ENCODE measurements at places on chromosomes 4 and X.

- no peak overlapping the region for H3K4me3 ChIP-seq
- no peak overlapping the region for H3K27ac ChIP-seq
- H3K27me3 ChIP-seq, result peaks cover 6% of the 10 kb centered on the region
- no peaks in the 10 kb centered on the region for H3K36me3 ChIP-seq
These were observed 78.3 kb downstream of the SLC9A6 start for GRCh38 chrX:136063340-136064079.

DNA sequence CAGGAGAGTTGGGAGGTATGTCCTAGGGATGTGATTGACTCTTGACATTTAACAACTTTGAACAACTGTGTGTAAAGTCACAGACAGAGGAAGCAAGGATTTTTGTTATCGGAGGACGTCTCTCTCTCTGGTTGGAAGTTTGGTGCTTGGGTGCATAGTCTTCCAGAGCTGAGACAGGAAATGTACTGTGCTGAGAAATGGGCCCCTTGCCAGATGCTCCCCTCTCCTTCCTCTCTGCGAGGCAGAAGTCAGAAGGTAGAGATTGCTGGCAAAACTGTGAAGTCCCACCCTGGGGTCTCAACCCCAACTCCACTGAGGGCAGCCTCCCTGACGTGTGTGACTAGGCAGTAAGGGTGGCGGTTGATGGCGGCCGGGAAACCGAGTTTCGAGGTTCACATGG, 49.2 kb downstream of the SETD7 start:
- H3K4me3 ChIP-seq, result no peak overlapping the region
- no peaks in the 10 kb centered on the region for H3K36me3 ChIP-seq
- no peaks in the 10 kb centered on the region for H3K27me3 ChIP-seq
- no peaks in the 10 kb centered on the region for H3K4me1 ChIP-seq

GRCh38 chr4:39620551-39621313, 17.9 kb downstream of the SMIM14 start:
- H3K27ac ChIP-seq, result peak overlapping the region; percentile 98
- H3K27me3 ChIP-seq, result no peaks in the 10 kb centered on the region
- no peak for DNase-seq
- H3K4me1 ChIP-seq, result peaks cover 56% of the 10 kb centered on the region
- H3K36me3 ChIP-seq, result no peaks in the 10 kb centered on the region

DNA sequence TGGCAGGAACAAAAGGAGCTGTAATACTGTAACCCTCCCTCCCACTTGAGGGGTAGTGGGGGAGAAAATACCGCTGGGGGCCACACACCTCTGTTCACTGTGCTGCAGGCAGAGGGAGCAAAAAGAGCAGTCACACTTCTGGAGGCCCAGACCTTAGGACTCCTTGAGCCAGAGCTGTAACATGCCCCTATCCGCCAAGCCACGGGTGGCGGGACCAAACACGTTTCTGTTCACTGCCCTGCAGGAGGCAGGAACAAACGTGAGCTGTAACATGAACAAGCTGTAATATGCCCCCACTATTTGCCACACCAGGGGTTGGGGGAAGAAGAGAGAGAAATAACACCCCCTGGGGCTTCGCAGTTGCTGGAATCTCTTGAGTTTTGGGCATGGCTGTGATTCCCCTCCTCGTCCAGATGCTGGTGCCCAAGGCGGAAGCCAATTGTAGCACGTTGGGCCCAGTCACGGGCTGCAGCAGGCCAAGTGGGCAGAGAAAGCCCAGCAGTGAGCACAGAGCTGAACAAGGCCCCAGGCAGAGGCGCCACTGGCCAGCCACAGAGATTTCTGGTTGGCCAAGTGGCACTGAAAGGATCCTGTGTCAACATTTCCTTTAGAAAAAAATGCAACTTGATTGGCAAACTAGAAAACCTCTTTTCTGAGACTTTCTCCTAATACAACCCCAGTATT, 509.7 kb downstream of the INPP4B start:
- no peaks in the 10 kb centered on the region for H3K4me1 ChIP-seq
- DNase-seq, result no peak
- H3K27ac ChIP-seq, result no peak overlapping the region

- no peak overlapping the region for H3K27ac ChIP-seq
- H3K36me3 ChIP-seq, result no peaks in the 10 kb centered on the region
These were observed 490.6 kb downstream of the IL15 start for GRCh38 chr4:142126890-142127497.

- H3K4me3 ChIP-seq, result no peak overlapping the region
- no peak for DNase-seq
- H3K27me3 ChIP-seq, result no peaks in the 10 kb centered on the region
- H3K4me1 ChIP-seq, result peaks cover 2% of the 10 kb centered on the region
- no peak overlapping the region for H3K27ac ChIP-seq
These were observed 21.2 kb upstream of the TBC1D9 start for GRCh38 chr4:140777386-140777785.

GRCh38 chrX:46628460-46629371, 55.2 kb downstream of the CHST7 start:
- no peak for DNase-seq
- no peak overlapping the region for H3K27ac ChIP-seq
- no peaks in the 10 kb centered on the region for H3K4me1 ChIP-seq
- no peak overlapping the region for H3K4me3 ChIP-seq

- DNase-seq, result no peak
- no peaks in the 10 kb centered on the region for H3K27me3 ChIP-seq
- H3K27ac ChIP-seq, result no peak overlapping the region
- H3K36me3 ChIP-seq, result no peaks in the 10 kb centered on the region
- no peaks in the 10 kb centered on the region for H3K4me1 ChIP-seq
These were observed 11.4 kb downstream of the FHIP1A start for GRCh38 chr4:151420250-151420807.

DNA sequence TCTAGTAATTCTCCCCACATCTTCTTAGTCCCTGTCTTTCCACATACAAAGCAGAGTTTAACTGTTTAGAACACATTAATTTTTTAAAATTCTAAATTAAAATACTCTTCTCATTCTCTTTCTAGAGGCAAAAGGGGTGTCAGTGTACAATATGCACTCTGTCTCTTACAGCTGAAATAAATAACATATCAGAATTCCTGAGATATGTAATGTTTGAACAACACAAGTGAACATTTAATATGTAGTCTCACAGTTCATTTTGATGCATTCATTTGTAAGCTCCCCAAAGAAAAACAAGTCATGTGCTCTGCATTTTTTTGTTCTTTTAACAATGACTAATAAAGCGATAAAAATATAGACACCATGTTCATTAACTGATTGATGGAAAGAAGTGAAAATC, 19.7 kb upstream of the SULT1B1 start:
- no peaks in the 10 kb centered on the region for H3K36me3 ChIP-seq
- H3K27me3 ChIP-seq, result no peaks in the 10 kb centered on the region
- H3K27ac ChIP-seq, result no peak overlapping the region
- no peak for DNase-seq
- no peak overlapping the region for H3K4me3 ChIP-seq
- H3K4me1 ChIP-seq, result no peaks in the 10 kb centered on the region

DNA sequence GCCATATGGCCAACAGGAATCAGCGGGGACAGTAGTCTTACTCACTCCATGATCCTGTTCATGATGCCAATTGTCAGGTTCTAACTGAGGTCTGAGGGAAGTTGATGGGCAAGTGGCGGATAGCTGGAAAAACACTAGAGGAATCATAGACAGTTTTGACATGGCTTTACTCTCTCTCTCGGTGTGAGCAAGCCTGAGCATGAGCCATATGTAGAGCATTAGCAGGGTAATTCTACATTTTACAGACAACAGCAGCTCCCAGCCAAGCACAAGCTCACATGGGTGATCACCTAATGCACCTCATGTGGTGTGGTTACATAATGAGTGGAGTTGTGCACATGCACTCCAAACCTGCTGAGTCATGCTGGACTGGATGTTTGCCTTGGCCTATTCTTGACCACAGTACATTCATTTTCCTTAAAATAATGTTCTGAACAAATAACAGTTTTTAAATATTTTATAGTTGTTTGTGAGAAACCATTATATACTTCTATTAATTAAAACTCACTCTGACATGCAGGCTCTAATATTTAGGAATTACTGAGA, 429.2 kb downstream of the GPAT3 start:
- H3K27me3 ChIP-seq, result no peaks in the 10 kb centered on the region
- no peak overlapping the region for H3K4me3 ChIP-seq
- H3K36me3 ChIP-seq, result no peaks in the 10 kb centered on the region

GRCh38 chr4:53907772-53908171, 156.6 kb downstream of the CHIC2 start:
- no peak overlapping the region for H3K4me3 ChIP-seq
- H3K27ac ChIP-seq, result no peak overlapping the region
- peaks cover 3% of the 10 kb centered on the region for H3K27me3 ChIP-seq
- no peaks in the 10 kb centered on the region for H3K4me1 ChIP-seq

DNA sequence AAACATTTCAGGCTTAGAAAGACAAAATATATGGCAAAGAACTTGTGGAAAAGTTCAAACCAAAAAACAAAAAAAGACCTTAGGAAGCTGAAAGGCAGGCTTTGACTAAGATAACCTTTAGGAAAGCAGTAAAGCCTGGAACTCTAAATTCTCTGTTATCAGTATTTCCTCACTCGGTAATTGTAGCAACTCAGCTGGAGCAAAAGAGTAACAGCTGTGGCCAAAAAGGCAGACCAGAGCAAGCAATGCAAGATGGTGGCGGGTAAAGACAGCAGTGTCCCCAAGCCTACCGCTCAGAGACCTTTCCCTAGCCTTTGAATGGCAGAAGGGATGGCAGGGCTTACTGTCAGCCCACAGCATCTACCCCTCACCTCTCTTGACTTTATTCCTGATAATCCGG, 63.1 kb upstream of the KLHL13 start:
- H3K36me3 ChIP-seq, result no peaks in the 10 kb centered on the region
- H3K4me1 ChIP-seq, result no peaks in the 10 kb centered on the region
- H3K27me3 ChIP-seq, result no peaks in the 10 kb centered on the region
- DNase-seq, result no peak

GRCh38 chrX:21529771-21530170, 128.4 kb downstream of the KLHL34 start:
- H3K36me3 ChIP-seq, result no peaks in the 10 kb centered on the region
- H3K4me3 ChIP-seq, result no peak overlapping the region
- no peaks in the 10 kb centered on the region for H3K27me3 ChIP-seq
- no peak overlapping the region for H3K27ac ChIP-seq
- DNase-seq, result no peak

- no peaks in the 10 kb centered on the region for H3K27me3 ChIP-seq
- H3K4me1 ChIP-seq, result peaks cover 24% of the 10 kb centered on the region
- H3K27ac ChIP-seq, result peak overlapping the region; percentile 99
- no peak overlapping the region for H3K4me3 ChIP-seq
These were observed 1.2 kb upstream of the PLAC8 start for GRCh38 chr4:83115656-83116285.

DNA sequence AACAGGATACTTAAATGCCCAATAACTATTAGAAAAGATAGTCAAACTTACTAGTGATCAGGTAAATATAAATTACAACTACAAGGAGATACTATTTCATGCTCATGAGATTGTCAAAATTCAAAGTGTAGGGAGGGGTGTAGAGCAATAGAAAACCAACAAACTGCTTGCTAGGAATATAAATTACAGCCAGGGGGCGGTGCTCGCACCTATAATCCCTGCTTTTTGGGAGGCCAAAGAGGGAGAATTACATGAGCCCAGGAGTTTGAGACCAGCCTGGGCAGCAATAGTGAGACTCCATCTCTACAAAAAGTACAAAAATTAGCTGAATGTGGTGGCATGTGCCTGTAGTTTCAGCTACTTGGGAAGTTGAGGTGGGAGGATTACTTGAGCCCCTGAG, 556.5 kb upstream of the NR3C2 start:
- no peak overlapping the region for H3K4me3 ChIP-seq
- DNase-seq, result no peak
- no peaks in the 10 kb centered on the region for H3K4me1 ChIP-seq
- H3K36me3 ChIP-seq, result no peaks in the 10 kb centered on the region
- no peaks in the 10 kb centered on the region for H3K27me3 ChIP-seq

DNA sequence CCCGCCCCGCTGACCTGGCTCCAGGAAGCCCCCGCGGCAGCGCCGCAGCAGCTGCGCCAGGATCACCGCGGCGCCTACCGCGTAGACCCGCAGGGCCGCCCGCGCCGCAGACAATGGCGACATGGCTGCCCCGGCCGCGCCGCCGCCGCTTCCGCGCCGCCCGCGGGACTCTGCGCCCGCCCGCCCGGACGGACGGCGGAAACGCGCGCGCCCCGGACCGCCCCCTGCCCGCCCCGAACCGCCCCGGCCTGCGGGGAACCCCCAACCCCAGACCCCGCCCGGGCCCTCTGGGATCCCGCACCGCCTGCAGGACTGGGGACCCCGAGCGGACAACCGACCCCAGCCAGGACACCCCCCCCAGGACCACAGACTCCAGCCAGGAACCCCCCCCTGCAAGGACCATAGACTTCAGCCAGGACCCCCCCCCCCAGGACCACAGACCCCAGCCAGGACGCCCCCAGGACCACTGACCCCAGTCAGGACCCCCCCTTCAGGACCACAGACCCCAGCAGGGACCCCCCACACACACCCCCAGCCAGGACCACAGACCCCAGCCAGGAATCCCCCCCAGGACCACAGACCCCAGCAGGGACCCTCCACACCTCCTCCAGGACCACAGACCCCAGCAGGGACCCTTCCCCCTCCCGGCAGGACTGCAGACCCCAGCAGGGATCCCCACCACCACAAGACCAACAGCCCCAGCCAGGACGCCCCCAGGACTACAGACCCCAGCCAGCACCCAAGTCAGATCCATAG, at the start of the genes DHRSX and ZBED1:
TSS of gene DHRSX (minus strand) at position 174 of the 756 bp plus-strand sequence. CDS start at position 123, 51 bp downstream.
TSS of gene ZBED1 (minus strand) at position 174 of the 756 bp plus-strand sequence. CDS start 10,257 bp downstream, outside the sequence.
- DNase-seq, result no peak
- peak within 1 kb of the TSS; percentile 74 for H3K27ac ChIP-seq
- no peaks in the 10 kb centered on the region for H3K36me3 ChIP-seq
- H3K27me3 ChIP-seq, result no peaks in the 10 kb centered on the region
- peaks cover 4% of the 10 kb centered on the region for H3K4me1 ChIP-seq

GRCh38 chr4:115720611-115721010, 607.2 kb upstream of the NDST4 start:
- no peak for DNase-seq
- H3K27ac ChIP-seq, result no peak overlapping the region
- no peak overlapping the region for H3K4me3 ChIP-seq

DNA sequence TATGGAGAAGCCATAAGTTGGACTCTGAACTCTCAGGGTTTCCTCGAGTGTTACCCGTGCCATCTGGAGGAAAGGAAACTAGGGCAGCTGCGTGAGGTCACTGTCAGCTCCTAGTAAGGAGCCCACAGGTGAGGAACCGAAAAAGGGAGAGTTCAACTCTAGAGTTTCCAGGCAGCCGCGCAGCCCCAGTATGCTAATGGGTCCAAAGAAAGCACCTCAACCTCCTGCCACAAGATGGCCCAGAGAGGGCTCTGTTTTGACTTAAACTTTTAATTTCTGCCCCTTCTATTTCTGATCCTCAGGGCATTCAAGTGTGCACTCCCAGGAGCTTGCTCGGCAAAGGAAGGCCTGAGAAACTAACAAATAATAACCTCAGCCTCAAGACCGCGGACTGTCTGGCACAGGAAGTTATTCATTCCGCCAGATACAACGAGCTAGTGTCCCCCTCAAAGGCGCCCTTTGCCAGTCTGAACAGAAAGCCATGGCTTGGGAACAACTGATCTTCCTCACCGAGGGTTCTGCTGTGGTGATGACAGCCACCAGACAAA, 13.9 kb downstream of the SCARB2 start:
- no peaks in the 10 kb centered on the region for H3K36me3 ChIP-seq
- H3K4me3 ChIP-seq, result no peak overlapping the region
- DNase-seq, result no peak
- H3K27ac ChIP-seq, result no peak overlapping the region
- H3K27me3 ChIP-seq, result no peaks in the 10 kb centered on the region

- H3K4me1 ChIP-seq, result no peaks in the 10 kb centered on the region
- H3K27me3 ChIP-seq, result no peaks in the 10 kb centered on the region
- DNase-seq, result no peak
- no peaks in the 10 kb centered on the region for H3K36me3 ChIP-seq
These were observed 190.3 kb upstream of the GATB start for GRCh38 chr4:151950993-151951670.

Data from Panc1 (cell line).